Activated T-cell treated with anti-CD3 and anti-CD28 coated beads for 48 hours (primary cell): ENCODE measurements at places on chromosomes 6 and 20.

- DNase-seq: peak; percentile 34
Measured at GRCh38 chr6:49409951-49410542, 53.0 kb downstream of the MMUT start.

- no peak for DNase-seq
Measured at GRCh38 chr6:7787731-7788130, 61.8 kb downstream of the BMP6 start.

- no peak for DNase-seq
Measured at GRCh38 chr6:161429921-161430490, 156.1 kb upstream of the AGPAT4 start.

DNA sequence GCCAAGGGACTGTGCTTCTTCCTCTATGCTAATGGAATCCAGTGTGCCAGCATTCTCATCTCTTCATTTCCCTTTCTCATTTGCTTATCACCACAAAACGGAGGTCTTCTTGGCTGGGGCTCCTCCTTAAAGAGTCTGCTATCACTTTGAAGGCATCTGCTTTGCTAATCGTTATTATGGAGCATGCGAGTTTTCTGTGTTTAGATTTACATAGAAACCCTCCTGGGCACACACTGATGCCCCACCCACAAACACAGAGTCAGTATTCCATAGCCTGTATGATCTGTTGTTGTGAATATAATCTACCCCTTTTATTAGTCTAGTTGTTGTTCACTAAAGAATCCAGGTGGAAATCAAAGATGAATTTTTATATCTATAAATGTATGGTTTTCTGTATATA, 83.4 kb upstream of the XRN2 start:
- no peak for DNase-seq

- no peak for DNase-seq
Measured at GRCh38 chr6:125224231-125224861, 70.8 kb downstream of the TPD52L1 start.

GRCh38 chr6:49764571-49765236, 20.5 kb upstream of the CRISP3 start:
- no peak for DNase-seq

DNA sequence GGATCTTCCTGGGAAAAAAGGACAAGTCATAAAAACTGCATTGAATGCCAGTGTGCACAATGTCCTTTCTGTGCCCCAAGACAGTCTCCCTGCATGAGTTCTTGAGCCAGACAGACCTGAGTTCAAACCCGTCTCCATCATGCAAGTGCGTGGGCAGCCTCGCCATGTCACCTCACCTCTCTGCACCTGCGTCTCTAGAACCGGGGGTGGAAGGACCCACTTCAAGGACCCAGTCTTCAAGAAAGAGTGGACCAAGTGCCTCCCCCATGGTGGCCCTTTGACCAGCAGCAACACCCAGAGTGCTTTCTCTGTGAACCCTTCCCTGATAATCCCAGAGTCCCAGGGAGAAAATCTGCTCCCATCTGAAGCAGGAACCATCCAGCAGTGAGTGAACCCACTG, 23.5 kb upstream of the ANGPT4 start:
- DNase-seq: no peak
